ENCODE measurements at places on chromosomes 12 and 14.
A peak's percentile ranks its signal among the peaks of the same experiment; 100 is the strongest.

DNA sequence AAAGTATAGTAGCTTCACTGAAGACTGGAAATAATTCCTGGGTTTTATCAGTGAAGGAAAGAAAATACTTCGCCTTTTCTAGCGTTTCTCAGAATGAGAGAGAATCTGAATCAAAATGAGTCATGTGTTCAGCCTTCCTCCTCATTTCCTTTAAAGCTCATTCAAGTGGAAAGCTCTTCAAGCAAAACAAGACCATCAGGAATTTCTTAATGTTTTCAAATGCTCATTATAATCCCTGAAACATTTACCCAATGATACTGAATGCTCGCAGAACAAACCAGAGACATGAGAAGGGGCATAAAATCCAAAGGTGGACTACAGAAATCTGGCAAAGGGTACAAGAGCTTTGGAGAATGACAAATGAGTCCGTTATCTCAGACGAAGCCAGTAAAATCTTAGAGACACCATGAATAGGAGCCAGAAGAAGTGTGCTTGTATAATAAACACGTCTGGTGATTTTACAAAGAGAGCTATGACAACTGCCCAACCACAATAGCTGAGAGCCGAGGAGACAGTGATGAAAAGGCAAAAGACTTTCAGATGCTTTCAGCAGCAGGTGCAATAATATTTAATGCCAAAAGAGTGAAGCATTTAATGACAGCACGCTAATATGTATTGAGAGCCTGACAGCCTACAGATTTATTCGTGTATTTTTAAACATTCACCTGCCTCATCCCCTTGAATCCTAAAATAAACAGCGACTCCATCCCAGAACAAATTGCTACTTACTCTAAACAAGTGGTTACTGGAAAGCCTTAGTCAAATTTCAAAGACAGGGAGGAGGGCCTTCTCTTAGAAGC, 19.0 kb downstream of the SPRING1 start:
- no peak for DNase-seq

- DNase-seq = no peak
Observed at GRCh38 chr14:75591331-75591946, 13.0 kb downstream of the FLVCR2 start.

- DNase-seq = peak; percentile 47
Observed at GRCh38 chr12:13082861-13083260, 20.6 kb downstream of the GSG1 start.

DNA sequence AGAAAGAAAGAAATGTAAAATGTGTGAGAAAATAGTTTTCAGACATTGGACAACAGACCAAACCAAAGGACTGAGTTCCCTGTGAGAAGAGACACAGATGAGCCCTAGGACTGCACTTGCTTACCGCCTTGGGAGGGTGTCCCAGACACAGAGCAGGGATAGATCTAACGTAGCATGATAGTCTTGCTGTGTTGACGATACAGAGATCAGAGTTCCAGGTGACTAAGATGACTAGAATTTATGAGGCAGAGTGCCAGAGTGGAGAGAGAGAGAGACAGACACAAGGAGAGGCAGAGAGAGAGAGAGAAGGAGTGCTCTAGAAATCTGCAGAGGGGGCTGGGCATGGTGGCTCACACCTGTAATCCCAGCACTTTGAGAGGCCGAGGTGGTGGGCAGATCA, 148.2 kb upstream of the LMNTD1 start:
- DNase-seq = no peak

DNA sequence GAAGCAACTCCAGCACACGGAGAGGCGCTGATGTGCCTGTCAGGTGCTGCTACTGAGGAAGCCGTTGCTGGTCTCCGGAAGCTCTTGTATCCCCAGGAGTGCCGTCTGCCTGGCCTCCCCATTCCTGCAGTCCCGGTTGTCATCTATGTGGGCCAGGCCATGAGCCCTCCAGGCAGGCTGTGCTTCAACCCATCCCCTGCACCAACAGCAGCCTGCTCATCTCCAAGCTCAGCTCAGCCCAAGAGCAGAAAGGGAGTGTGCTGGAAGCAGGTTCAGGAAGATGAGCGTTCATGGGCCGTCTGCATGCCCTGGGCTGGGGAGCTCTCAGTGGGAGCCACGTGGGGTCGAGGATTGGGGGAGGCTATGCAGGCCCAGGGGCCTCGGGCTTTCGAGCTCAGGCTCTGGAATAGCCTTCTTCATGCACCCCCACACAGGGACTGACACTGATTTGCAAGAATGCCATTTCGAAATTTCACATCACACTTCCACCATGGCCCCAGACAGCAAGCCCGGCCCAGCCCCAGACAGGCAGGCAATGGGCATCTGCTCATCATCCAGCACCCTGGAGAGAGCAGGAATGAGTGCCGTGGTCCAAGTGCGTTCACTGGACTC, 164.5 kb downstream of the KIF26A start:
- DNase-seq = no peak

GRCh38 chr12:83161456-83161855, 474.8 kb downstream of the TMTC2 start:
- DNase-seq = no peak

DNA sequence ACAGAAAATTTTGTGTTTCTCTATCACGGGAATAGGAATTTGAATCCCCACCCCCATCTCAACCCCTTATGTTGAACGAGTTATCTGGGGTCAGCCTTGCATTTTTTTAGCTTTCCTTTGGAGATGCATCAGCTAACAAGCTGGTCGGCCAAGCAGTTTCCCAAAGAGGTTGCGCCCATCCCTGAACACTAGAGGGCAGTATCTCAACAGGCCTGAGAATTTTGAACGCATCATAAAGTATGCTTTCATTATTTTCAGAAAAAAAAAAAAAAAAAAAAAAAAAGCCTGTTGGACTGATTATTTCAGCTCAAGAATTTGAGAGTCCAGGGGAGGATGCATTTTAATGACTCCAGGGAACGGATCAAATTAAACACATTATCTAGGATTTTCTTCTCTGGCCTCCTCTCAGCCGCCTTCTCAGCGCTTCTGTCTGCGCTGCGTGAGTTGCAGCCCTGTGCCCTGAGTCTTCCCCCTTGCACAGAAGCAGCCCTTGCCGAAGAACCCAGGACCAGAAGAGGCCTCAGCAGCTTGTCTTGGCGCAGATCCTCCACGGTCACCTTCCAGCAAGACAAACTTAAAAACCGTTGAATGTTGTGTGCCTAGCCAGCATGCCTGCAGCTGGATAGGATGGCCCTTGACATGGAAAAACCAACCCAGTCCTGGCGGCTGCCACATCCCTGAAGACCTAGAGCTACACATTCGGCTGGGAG, 76.6 kb upstream of the GZMB start:
- DNase-seq = peak; percentile 75

DNA sequence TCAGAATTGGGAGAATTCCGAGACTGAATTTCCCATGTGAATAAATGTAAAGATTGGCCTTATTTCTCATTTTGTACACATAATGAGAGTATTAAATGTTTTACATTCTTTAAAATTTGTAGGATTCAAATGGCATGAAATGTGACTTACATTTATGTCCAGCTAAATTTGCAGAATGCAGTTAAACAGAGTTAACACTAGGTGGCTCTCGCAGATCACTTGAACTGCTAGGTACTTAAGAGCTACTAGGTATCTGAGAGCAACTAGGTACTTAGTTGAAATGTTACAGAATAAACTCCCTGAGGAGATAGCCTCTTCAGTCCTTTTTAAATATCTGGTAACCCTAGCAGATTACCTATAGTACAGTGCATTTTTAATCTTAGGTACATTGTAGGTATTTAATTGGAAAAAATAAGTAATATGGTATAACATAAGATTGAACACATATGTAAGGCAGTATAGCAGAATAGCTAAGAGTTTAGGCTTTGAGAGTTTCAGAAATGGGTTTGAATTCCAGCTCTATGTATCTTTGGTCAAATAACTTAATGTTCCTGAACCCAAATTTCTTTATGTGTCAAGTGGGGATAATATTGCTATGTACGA, 73.8 kb downstream of the KIAA0586 start:
- peak; percentile 88 for DNase-seq

- peak; percentile 80 for DNase-seq
Observed at GRCh38 chr12:24948757-24949722, at the start of gene BCAT1. Gene BCAT1 (minus strand): TSS chr12:24949101. CDS start chr12:24948932, 169 bp downstream.

DNA sequence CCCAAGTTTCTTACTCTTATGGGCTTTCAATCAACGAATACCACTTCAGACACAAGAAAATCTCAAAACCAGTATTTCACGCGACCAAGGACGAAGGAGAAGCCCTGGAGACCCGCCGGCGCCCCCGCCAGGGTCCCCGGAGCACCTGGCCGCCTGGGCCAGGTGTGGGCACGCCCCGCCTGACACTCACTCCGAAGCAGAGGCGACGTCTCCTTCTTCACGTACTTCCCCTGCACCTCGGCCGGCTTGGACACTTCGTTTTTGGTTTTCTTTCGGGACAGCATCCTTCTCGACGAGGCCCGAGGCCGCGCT, 466 bp downstream of the SAV1 start:
- peak; percentile 15 for DNase-seq

GRCh38 chr12:130868412-130868811, 3.5 kb upstream of the RAN start:
- no peak for DNase-seq

DNA sequence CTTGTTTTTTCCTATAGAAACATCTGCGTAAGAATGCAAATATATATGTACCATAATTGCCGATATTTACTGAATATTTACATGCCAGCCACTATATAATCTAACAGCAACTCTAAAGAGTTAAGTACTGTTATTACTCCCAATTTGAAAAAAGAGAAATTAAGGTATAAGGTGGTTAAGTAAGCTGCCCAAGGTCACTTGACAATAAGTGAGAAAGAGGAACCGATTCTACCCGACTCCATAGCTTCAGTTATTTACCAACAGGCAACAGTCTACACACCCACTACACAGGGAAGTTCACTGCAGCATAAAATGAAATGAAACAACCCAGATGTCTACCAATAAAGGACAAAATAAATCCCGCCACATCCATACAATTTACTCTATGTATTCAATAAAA, 1.1 kb downstream of the MIS18BP1 start:
- DNase-seq = peak; percentile 89

DNA sequence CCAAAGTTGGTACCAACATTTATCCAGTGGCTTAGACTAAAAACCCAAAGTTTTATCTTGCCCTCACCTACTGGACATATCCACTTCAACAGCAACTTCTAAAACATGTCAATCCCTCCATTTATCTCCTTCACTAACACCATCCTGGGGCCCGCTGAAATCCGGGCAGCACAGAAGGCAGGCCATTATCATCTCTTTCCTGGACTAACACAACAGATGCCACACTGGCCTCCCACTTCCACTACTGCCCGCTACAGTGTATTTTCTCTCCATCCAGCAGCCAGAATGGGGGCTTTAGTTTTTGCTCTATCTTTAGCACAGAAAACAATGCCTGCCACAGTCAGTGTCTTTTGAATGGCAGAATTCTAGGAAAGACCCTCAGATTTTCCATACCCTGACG, 15.6 kb downstream of the ZFHX2 start:
- no peak for DNase-seq

DNA sequence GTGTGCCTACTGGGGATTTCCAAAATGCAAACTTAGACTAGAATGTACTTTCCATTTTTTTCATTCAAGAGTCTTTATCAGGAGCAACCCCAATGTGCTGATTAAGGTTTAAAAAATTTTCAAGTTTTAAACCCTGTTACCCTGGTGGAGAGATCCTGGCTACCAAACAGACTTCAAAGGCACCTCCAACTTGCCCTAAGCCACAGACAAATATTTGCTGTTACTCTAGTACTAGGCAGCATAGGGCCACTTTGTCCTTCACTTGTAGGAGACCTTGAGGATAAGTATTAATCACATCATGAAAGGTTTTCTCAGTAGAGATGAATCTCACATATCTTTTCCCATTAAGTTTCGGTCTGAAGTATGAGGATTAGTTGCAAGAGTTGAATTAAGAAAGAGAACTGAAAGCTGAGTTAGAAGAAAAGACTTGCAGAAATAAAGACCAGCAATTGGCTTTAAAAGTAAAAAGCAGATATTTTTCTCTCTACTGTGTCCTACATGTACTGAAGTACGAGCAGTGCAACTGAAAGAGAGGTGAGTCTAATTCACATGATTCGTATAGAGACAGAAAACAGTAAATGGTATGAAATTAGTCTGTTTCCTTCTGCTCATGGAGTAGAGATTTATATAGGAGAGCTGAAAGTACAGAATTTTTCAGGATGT, 28.3 kb downstream of the NTN4 start:
- no peak for DNase-seq

DNA sequence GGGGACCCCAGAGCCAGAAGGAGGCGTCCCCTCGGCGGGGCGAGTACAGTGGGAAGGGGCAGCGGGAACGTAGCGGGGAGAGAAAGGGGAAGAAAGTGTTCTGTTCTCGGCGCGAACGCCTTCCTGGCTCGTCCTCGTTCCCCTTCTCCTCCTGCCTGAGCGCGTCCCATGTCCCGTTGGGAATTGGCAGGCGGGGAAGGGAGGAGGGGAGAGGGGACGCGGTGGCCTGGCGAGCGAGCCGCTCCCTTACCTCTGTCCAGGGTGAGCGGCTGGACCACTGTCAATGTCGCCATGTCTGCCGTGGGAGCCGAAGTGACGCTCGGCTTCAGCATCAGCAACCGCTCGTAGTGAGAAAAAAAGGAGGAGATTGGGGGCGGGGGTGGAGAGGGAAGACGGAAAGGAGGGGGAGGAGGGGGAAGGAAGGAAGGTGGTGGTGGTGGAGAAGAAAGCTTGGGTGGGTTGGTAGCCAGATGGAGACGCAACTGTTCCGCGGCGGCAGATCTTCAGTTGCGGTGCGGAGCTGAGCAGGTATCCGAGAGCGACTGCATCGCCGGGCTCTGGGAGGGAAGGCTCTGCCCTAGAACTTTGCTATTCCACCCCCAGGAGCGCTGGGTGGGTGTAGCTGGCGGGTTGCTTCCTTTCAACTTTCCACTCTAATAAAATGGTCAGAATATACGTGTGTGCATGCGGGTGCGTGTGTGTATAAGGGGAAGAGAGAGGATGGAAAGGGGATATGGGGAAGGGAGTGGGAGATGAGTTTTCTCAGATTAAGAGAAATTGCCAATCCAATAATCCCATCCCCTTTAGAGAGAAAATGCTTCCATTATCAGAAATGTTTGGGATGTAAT, at the start of gene LIN7A:
LIN7A (minus strand) TSS at position 544 of the 848 bp plus-strand sequence; CDS start at position 332, 212 bp downstream.
- peak; percentile 46 for DNase-seq

DNA sequence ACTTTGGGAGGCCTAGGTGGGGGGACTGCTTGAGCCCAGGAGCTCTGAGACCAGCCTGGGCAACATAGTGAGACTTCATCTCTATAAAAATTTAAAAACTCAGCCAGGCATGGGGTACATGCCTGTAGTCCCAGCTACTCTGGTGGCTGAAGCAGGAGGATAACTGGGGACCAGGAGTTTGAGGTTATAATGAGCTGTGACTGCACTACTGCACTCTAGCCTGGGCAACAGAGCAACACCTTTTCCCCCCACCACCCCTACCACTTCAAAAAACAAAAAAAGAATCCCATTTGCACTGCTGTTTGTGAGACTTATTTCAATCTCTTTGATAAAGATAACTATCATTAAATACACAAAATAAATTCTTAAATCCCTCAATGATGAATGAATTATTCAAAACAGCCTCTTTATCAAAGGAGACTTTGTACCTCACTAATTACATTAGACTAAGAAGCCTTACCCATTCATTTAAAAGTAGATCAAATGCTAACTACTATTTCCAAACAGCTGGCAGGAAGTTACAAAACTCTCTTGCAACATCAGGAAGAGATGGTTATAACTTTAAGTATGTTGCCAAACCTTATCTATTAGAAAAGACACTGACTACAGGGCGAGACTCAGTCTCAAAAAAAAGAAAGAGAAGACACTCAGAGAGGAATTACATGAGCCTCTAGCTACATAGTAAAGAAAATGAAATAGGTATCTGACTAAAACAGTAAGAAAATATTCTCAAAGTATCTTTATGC, 14.7 kb downstream of the BLTP3B start:
- peak; percentile 80 for DNase-seq

- DNase-seq = no peak
Observed at GRCh38 chr14:104297721-104298401, 159.5 kb downstream of the KIF26A start.

GRCh38 chr12:118835926-118836325, 145.4 kb upstream of the SRRM4 start:
- no peak for DNase-seq

Measured in common myeloid progenitor, CD34-positive (primary cell).